ENCODE measurements at places on chromosomes 5 and 9.

GRCh38 chr9:127074561-127075548 lies 47.6 kb downstream of the ANGPTL2 start:
- no peak for DNase-seq

DNA sequence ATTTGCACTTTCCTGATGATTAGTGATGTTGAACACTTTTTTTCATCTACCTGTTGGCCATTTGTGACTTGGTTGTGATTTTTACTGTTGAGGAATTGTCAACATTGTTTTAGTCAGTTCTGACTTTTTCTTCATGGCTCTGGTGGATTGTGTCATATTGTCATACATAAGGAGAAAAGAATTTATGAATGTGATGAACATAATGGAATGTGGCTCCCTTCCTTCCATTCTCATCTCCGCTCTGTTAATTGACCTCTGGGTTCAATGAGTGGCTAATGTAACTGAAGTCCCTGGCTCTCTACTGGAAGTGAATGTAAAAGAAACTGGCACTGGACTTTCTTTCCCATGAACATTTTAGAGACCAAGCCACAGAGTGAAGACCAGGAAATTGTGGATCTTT lies 49.2 kb downstream of the KIAA1958 start:
- DNase-seq = peak; percentile 17

GRCh38 chr5:94700592-94700991 lies 82.1 kb downstream of the SLF1 start:
- no peak for DNase-seq

- peak; percentile 90 for DNase-seq
Measured at GRCh38 chr5:96067894-96068614, 106.4 kb upstream of the ELL2 start.

- DNase-seq = peak; percentile 48
Measured at GRCh38 chr5:90534922-90535321, 5.5 kb upstream of the LYSMD3 start.

DNA sequence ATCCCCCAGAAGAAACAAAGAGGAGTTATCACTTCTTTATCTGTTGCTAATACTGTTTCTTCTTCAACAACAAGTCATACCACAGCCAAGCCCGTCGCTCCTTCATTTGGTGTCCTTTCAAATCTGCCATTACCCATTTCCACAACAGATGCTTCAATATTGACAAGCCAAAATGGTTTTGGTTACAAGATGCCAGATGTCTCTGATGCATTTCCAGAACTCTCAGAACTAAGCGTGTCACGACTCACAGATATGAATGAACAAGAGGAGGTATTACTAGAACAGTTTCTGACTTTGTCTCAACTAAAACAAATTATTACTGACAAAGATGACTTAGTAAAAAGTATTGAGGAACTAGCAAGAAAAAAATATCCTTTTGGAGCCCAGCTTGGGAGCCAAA lies 16.0 kb upstream of the HAND1 start:
- DNase-seq = no peak

- DNase-seq = no peak
Measured at GRCh38 chr9:127360250-127360649, 36.7 kb upstream of the SLC2A8 start.

- no peak for DNase-seq
Measured at GRCh38 chr5:69113851-69114250, 20.0 kb downstream of the SLC30A5 start.

DNA sequence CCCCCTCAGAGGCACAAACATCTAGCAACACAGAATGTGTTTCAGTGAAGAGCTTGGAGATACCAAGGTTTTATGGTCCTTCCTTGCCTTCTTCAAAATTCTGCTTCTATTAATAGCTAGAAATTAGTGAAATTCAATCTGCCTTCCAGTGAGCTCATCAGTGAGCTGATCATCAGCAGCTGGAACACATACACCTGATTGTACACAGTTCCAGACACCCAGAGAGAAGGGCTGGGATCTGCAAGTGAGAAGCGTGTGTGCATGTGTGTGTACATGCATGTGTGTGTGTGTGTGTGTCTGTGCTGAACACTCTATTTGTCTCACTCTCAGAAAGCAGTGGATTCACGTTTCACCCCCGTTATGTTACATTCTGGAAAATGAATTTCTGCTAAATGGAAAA lies 28.5 kb downstream of the CFAP90 start:
- no peak for DNase-seq

DNA sequence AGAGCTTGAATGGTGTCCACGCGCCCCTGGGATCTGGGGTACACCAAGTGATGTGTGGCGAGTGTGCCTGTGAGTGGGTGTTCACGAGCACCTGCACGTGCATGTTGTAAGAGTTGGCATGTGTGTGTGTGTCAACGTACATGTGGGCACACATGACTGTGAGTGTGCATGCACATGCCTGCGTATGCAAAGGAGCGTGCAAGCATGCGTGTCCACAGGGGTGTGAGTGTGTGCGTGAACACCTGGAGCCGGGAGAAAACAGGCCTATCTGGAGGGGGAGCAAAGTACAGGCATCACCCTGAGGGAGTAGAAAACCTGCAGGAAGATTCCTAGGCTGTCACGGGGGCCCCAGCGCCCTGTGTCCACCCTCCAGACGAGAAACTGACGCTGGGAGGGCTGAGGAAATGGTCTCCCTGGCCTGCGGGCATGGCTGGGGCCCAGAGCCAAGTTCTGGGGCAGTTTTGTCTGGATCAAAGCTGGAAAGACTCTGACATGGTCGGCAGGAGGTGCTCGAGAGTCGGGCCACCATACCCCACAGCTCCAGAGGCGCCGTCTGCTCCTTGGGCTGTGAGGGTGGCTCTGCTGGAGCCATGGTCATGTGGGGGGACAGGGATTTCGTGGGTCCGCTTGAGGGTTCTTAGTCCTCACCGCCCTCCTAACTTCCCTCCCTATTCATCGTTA lies 31.8 kb downstream of the PTGES start:
- no peak for DNase-seq

DNA sequence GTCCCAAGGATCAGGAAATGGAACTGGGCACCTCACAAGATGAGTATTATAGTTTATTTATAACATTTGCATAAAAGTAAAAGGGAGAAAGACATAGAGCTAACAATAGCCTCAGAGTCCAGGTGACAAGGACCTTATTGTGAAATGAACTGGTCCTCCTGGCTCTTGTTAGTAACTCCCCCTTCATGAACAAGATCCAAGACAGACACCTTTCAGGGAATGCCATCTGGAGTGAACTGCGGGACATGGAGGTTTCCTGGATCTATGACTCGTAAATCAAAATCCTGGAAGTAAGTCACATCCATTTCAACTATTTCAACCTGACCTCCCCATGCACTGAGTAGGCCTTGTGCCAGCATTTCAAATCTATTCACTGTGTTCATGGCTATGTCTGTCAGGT lies 129.5 kb upstream of the GAS1 start:
- no peak for DNase-seq

DNA sequence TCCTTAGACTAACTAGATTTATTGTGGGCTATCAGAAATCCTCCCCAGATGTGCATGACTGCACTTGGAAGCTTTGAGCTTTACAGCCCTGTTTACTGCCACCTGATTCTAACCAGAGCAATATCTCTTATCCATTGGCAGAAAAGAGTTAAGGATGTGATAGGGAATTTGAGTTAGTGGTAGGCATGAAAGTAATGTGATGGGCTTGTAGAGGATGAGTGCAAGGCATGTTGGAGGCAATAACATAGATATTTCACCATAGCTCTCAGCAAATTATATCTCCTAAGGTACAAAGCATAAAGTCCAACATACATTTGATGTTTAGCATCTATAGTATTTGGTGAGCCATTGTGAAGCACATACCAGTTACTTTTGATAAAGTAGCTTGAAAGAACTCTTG lies 103.8 kb downstream of the INVS start:
- no peak for DNase-seq

DNA sequence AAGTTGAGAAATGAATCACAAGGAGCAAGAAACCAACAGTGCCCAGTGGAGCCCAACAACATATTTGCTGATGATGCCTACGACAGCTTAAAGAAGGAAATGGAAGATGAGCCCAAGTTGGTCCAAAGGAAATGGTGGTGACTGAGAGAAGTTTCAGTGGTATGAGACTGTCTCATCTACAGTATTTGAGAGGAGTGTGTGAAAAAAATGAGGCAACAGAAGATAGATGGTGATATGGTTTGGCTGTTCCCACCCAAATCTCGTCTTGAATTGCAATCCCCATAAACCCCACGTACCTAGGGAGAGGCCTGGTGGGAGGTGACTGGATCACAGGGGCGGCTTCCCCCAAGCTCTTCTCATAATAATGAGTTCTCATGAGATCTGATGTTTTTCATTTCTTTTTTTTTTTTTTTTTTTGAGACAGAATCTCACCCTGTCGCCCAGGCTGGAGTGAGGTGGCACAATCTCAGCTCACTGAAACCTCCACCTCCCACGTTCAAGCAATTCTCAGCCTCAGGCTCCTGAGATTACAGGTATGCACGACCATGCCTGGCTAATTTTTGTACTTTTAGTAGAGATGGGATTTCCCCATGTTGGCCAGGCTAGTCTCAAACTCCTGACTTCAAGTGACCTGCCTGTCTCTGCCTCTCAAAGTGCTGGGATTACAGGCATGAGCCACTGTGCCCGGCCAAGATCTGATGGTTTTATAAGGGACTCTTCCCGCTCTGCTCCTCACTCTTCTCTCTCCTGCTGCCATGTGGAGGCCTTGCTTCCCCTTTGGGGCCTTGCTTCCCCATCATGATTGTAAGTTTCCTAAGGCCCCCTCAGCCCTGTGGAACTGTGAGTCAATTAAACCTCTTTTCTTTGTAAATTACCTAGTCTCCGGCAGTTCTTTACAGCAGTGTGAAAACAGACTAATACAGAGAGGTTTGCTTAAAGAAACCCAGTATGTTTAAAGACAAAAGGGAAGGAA lies 30.2 kb downstream of the EFCAB9 start:
- DNase-seq = no peak

- DNase-seq = peak; percentile 20
Measured at GRCh38 chr5:61232490-61233050, 70.3 kb upstream of the SMIM15 start.

GRCh38 chr5:117380316-117380715 lies 805.7 kb upstream of the SEMA6A start:
- no peak for DNase-seq

DNA sequence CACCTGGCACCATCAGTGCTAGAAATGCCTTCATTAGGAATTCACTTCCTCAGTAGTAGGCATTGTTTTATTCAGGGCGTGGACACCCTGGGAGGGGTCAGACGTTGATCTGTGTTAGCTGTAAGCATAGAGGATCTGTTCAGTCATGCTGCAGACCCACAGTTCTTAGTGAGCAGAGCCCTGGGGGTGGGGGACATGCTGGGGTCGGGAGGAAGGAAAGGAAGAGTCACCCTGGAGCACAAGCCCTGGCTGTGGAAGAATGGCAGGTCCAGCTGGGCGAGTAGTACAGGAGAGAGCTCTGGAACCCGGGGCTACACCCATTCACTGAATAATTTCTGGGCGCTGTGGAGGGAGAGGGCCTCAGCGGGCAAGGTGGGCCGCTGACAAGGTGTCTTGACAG lies 172.5 kb downstream of the FSTL4 start:
- no peak for DNase-seq

DNA sequence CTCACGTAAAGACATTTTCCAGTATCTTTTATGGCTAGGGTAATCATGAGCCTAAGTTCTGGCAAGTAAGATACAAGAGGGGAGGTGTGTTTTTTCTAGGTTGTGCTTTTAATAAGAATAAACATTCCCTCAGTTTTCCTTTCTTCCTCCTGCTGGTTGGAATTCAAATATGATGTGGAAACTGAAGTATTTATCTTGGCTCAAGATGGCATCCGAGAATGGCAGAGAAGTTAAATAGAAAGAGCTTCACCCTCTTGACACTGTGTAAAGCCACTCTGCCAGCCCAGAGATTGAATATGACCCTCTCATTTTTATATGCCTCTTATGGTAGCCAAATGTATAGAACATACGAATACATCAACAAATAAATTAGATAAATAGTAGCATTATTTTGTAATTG lies 438.4 kb downstream of the ISL1 start:
- no peak for DNase-seq

- peak; percentile 88 for DNase-seq
Measured at GRCh38 chr5:144191998-144192397, 21.3 kb downstream of the KCTD16 start.

DNA sequence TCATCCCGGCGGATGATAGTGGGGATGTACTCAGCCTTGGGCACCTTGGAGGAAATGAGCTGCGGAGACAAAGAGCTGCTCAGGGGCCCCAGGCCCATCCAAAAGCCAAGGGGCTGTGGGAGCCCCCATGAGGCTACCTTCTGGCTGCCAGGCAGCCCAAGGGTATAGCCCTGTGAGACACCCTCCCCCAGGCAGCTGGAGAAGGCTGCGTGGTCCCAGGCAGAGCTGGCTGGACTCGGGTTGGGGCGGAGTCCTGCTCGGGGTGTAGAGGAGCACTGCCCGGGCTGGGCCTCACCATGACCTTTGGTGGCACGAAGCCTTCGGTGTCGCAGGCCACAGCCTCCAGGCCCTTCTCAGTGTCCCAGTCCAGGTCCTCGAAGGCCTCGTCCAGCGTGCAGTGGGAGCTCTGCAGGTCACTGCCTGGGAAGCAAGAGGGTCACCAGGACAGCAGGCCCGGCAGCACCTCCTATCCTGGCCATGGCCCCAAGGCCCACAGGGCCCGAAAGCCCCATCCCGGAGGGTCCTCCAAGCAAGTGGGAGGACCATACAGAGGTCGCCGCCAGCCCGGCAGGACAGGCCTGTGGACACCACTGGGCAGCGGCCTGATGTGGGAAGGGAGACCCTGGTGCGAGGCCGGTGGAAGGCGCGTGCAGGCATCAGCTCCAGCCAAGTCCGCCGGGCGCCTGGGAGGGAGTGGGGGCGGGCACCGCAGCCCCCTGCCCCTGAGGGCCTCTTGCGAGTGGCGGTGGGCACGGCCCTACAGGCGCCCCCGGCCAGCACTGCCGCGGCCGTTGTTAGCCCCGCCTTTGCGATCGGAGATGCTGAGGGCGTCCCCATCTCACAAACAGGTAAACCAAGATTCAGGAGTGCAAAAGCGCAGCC lies 6.1 kb downstream of the NSMF start:
- DNase-seq = no peak

GRCh38 chr9:81609782-81610739 lies 79.3 kb downstream of the TLE1 start:
- DNase-seq = peak; percentile 58

- no peak for DNase-seq
Measured at GRCh38 chr9:75609401-75609800, 281.1 kb upstream of the PCSK5 start.

GRCh38 chr5:60829490-60830266 lies 14.4 kb downstream of the ELOVL7 start:
- no peak for DNase-seq

DNA sequence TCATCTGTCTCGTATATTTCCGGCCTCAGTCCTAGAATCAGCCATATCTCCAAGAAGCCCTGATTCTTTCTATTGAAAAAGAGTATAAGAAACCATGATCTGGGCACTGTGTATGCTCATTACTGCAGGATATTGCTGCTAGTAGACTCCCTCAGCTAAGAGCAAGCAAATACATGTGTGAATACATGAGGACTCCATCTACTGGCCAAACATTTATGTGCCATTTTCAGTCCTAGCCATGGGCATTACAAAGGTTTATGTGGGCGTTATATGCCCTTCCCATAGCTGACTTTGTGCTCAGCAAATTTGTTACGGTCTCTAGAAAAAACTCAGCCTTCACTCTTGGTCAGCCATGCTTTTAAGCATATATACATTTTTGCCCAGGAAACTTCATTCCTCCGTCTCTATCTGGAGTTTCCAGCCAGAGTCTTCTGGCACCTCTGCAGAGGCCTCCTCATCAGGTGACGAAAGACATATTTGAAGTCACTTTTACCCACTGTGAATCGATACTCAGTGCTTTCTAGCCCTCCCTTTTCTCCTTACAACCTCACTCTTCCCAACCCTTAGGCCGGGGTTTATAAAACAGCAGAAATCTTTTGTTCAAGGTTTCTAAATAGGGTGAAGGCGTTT lies 1495.6 kb upstream of the CDH6 start:
- no peak for DNase-seq
